ENCODE measurements at places on chromosomes 13 and 19. TPM values are rescaled to one million over a fixed set of nuclear protein-coding genes. Genes with fewer than 3 reads are reported as not detected.

The KMT2B gene
- total RNA-seq: 12.9 TPM

The CIC gene
- total RNA-seq: 13.6 TPM

The KCNRG gene
- not detected for total RNA-seq

The PSPN gene
- 0.17 TPM for total RNA-seq

The C1QTNF9B gene
- total RNA-seq: 1.1 TPM

The ZNF180 gene
- total RNA-seq: 3.4 TPM

The YIF1B gene
- 180 TPM for total RNA-seq

The DPF1 gene
- total RNA-seq: 3.0 TPM

The ACP7 gene
- not detected for total RNA-seq

The RFPL4AL1 gene
- not detected for total RNA-seq

The MARCHF2 gene
- total RNA-seq: 47.5 TPM

The IGFL4 gene
- total RNA-seq: not detected

The OR7C1 gene
- total RNA-seq: not detected

The ZNF724 gene
- total RNA-seq: 0.43 TPM

The CERS1 gene
- total RNA-seq: 7.7 TPM

The PALM3 gene
- not detected for total RNA-seq

The PPM1N gene
- 35.2 TPM for total RNA-seq

The ZNF571 gene
- 0.84 TPM for total RNA-seq

The FCAR gene
- not detected for total RNA-seq

The ONECUT3 gene
- not detected for total RNA-seq

The DENND1C gene
- total RNA-seq: not detected

The A1BG gene
- total RNA-seq: 1.1 TPM

The SMIM44 gene
- not detected for total RNA-seq

The CALR3 gene
- total RNA-seq: not detected

Measured in Caki2 (cell line).